NCI-H1092 treated with DMSO at 0.1 percent for 48 hours (cell line): ENCODE measurements at places on chromosomes 13 and 19.

GRCh38 chr13:46288570-46289259, 77.0 kb downstream of the LRRC63 start:
- DNase-seq: peak; percentile 17

DNA sequence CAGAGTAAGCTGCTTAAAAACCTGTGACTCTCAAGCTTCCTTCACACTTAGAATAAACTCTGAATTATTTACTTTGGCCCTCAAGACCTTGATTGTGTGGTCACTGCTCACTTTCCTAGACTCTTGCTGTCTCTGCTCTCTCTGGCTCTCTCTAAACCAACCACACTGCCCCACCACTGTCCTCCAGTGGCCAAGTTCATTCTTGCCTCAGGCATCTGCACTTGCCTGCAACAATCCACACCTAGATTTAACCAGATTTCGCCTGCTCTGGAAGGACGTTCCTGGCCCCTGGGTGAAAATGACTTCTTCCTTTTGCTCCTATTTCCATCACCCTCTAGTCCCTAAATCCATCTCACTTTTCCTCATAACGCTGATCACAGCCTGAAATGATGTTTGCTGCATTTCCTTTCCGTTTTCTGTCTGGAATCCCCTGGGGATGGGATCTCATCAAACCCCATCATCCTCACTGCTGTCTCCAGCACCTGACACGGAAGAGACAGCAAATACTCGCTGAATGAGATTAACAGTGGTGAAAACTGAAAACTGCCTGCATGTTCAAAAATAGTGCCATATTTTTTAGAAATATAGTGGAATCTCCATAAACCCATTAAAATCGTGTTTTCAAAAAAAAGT, 232.6 kb downstream of the UQCRFS1 start:
- no peak for DNase-seq

- DNase-seq: peak; percentile 99
Measured at GRCh38 chr13:98285317-98285716, 108.2 kb upstream of the RNF113B start.

- DNase-seq: no peak
Measured at GRCh38 chr13:23180711-23181110, at the start of gene SGCG. SGCG (plus strand) TSS chr13:23180979; CDS start chr13:23203695, 22,716 bp downstream.

DNA sequence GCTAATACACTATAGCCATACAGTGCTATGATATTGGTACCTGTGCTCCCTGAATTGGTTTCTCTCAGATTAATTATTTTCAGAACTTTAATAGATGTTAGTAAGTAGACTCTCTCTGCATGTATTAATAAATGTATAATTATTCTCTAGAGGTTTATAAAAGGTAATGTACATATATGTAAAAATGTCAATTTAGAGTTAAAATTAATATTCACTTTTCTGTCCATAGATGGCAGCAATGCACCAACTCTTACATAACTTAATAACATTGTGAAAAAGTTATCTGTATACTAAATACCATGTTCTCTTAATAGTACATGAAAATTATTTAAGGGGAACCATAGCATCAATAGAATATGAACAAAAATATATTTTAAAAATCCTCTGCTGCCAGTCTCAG, 515.0 kb upstream of the KLHL1 start:
- peak; percentile 43 for DNase-seq

- DNase-seq: no peak
Measured at GRCh38 chr19:34135821-34136611, 36.3 kb upstream of the LSM14A start.

DNA sequence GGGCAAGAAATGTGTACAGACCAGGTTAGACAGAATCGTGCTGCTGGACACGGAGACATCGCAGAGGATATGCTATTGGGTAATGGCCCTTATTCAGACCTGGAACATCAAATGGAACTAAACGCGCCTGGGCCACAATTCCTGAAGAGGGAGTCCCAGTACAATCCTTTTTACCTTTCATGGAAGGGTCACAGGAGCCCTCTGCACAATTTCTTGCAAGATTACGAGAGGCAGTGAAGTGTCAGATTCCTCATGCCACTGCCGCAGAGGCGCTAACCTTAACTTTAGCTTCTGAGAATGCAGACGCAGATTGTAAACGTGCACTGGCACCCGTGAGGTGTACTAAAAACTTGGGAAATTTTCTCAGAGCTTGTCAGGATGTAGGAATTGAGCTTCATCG, 18.1 kb downstream of the CLEC4M start:
- no peak for DNase-seq

DNA sequence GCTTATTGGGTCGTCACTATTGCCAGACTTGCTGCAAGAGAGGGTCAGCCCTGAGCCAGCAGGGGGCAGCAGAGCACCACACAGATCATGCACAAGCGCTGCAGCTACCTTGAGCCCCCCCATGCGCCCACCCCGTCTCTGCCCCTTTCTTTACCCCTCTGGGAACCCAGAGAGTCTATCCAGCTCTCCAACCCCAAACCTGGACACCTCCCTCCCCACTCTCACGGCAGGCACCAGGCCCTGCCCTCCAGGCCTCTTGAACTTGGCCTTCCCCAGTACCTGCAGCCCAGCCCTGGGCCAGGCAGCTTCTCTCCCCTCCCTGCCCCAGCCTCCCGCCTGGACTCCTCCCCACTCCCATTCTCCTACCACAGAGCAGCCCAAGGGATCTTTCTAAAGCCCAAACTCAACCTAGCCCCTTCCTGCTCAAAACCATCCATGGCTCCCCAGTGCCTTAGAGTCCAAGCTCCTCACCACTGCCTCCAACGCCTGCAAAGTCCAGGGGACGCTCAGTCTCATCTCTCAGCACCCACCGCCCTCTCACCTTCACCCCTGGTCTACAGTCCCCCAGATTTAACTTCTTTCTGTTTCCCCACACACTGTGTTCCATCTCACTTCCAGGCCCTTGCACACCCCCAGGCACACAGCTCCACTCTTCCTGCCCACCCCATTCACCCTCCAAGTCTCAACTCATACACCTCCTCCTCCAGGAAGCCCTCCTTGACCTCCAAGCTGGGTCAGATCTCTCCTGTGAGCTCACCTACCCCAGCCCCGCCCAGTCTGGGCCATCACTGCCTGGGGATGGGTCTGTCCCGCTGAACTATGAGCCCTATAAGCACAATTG, 9.4 kb upstream of the CEACAM16 start:
- DNase-seq: peak; percentile 51

GRCh38 chr13:41312176-41312500, 1.1 kb downstream of the NAA16 start:
- DNase-seq: peak; percentile 29

DNA sequence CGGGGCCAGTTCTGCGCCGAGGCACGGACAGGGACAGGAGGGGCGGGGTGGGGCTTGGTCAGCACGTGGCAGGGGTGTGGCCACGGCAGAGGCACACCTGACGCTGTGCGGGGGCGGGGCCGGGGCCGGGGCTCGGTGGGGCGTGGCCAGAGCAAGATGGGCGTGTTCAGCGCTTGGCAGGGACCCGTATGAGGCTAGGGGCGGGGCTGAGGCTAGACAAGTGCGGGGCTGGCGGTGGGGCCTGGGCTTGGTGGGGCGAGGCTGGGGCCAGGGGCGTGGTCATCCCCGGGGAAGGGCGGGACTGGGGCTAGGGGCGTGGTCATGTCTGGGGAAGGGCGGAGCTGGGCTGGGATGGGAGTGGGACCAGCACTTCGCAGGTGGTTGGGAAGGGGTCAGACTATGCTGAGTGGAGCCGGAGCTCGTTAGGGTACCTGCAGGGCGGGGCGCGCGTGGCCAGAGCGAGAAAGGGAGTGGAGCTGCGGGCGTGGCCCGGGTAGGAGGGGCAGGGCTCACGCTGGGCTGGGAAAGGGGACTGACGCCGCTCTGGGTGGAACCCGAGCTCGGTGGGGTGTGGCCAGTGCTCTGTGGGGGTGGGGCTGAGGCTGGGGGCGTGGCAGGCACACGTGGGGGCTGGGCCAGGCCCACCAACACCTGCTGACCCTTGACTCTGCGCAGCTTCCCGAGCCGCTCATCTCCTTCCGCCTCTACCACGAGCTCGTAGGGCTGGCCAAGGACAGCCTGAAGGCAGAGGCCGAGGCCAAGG, 12.8 kb downstream of the POLR2E start:
- DNase-seq: peak; percentile 54

- DNase-seq: peak; percentile 49
Measured at GRCh38 chr13:98664047-98664446, 87.1 kb upstream of the STK24 start.

DNA sequence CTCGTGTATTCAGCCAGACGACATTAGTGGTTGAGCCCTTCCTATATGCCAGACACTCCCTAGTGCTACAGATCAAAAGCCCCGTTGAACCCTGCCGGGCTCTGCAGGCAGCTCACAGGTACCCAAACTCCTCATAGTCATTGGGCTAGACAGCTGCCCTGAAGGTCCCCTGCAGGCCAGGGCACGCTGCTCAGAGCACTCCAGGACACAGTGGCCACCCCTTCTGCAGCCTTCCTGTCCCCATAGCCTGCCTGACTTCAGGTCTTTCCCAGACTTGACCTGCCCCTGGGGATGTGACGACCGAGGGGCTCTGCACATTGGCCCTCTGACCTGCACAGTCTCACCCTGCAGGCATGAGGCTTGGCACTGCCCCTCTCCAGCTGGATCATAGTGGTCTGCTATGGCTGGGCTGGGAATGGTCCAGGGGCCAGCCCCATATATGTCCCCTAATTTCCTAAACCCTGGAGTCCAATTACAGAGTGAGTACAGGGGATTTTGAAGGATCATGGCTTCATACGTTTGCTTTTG, 64.2 kb upstream of the UBAC2 start:
- no peak for DNase-seq

GRCh38 chr13:40963927-40964326, 55.2 kb downstream of the ELF1 start:
- DNase-seq: no peak

DNA sequence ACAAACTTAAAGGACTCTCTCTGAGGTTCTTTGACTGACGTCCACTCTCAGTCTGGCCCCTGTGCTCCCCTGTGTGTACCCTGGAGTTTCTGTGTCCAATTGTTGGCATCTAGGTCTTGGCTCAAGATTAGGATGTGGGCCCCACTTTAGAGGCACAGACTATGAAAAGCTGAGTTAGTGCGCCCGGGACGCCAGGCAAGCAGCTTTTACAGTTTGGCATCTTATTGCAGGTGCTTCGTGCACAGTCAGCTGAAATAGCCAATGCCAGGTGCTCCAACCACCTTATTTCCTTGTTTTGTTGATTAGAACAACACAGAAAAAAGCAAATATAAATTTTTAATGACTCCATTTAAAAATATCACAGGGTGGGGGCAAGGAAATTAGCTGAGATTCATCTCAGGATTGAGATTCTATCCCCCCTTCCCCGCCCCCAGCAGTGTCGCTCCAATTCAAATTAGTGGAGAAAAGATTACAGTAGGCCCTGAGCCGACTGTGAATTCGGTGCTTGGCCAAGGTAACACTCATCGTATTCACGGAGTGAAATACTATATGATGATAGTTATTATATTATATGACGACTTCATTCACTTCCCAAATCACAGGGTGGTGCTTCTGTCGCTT, 4.3 kb downstream of the SOX1 start:
- DNase-seq: peak; percentile 84

- DNase-seq: no peak
Measured at GRCh38 chr13:26557051-26557392, 461 bp upstream of the WASF3 start.

DNA sequence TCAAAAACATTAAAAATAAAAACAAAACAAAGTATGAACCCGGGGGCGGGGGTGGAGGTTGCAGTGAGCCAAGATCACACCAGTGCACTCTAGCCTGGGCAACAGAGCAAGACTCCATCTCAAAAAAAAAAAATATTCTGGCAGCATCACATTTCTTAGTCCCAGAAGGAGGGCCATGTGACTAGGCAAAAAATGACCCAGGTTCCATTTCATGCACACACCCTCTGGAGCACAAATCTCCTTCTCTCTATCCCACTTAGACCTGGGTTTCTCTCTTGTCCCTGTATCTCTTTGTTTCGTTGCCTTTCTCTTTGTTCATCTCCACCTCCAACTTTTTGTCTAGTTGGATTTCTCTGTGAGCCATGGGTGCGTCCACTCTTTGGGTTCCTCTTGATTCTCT, 6.2 kb upstream of the CYP2A7 start:
- DNase-seq: no peak

GRCh38 chr19:58586133-58586765, 13.1 kb upstream of the MZF1 start:
- DNase-seq: no peak

- no peak for DNase-seq
Measured at GRCh38 chr19:2561895-2562294, 86.0 kb downstream of the GADD45B start.

- no peak for DNase-seq
Measured at GRCh38 chr19:53045536-53045935, 996 bp downstream of the ERVV-2 start.

DNA sequence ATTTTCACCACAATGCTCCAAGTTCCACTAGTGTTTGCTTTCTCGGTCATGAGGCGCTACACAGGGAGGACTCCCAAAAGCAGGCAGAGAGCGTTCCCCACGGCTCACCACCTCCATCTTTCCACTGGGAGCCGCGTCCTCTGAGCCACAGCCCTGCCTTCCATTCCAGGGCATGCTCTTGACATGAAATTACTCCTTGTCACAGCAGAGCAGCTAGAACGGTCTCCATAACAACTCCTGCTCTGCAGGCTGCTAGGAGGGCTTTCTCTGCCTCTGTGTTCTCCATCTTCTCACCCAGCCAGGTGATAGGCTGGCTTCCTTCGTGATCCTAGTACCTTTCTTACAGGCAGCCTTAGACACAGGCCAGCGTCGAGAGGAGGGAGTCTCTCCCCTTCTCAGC, 171.8 kb upstream of the UBL3 start:
- DNase-seq: no peak

DNA sequence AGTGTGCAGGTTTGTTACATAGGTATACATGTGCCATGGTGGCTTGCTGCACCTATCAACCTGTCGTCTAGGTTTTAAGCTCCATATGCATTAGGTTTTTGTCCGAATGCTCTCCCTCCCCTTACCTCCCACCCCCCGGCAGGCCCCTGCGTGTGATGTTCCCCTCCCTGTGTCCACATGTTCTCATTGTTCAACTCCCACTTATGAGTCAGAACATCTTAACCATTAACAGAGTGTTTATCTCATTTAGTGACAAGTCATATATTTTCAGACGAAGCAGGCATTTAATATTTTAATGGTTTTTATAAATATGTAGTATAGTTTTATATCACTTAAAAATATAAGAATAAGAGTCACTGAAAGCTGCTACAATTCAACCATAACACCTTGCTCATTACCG, 780.5 kb upstream of the ARGLU1 start:
- DNase-seq: no peak

DNA sequence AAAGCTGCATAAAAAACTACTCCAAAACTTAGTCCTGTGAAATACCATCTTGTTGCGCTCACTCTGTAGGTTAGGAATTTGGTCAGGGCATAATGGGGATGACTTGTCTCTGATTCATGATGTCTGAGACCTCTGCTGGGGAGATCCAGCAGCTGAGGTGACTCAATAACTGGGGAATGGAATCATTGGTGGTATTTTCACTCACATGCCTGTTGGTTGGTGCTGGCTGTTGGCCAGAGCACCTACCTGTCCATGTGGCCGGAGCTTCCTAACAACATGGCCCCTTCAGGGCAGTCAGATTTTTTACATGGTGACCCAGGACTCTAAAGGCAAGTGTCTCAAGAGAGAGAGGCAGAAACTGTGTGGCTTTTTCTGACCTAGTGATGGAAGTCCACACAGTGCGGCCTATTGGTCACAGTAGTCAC, 7.4 kb upstream of the ESD start:
- DNase-seq: no peak
